ENCODE measurements at places on chromosomes 7 and 10. TPM values are rescaled to one million over a fixed set of nuclear protein-coding genes. Genes with fewer than 3 reads are reported as not detected.

GRCh38 chr10:110137142-110137545 lies 70.3 kb upstream of the MXI1 start:
- no peak overlapping the region for H3K4me3 ChIP-seq
- no peaks in the 10 kb centered on the region for H3K27me3 ChIP-seq
- no peak for DNase-seq
- H3K27ac ChIP-seq: peak overlapping the region; percentile 53
- H3K4me1 ChIP-seq: no peaks in the 10 kb centered on the region

GRCh38 chr7:149873970-149874643 lies 338 bp downstream of the ATP6V0E2 start:
- DNase-seq: no peak
- peak overlapping the region; percentile 77 for H3K4me3 ChIP-seq
- no peak overlapping the region for H3K27ac ChIP-seq
- H3K4me1 ChIP-seq: no peaks in the 10 kb centered on the region

Gene GPRIN2
- total RNA-seq: 12.6 TPM

GRCh38 chr10:21570761-21571521 lies 36.9 kb downstream of the MLLT10 start:
- no peak overlapping the region for H3K4me3 ChIP-seq
- peaks cover 4% of the 10 kb centered on the region for H3K36me3 ChIP-seq
- no peak overlapping the region for H3K27ac ChIP-seq
- no peaks in the 10 kb centered on the region for H3K27me3 ChIP-seq

GRCh38 chr10:102970562-102971340 lies 52.7 kb downstream of the CNNM2 start:
- H3K36me3 ChIP-seq: no peaks in the 10 kb centered on the region
- H3K27me3 ChIP-seq: no peaks in the 10 kb centered on the region
- H3K27ac ChIP-seq: no peak overlapping the region
- H3K4me3 ChIP-seq: no peak overlapping the region
- no peaks in the 10 kb centered on the region for H3K4me1 ChIP-seq
- no peak for DNase-seq

Gene EPDR1
- total RNA-seq: 17.0 TPM

- H3K27ac ChIP-seq: no peak overlapping the region
- DNase-seq: no peak
- no peak overlapping the region for H3K4me3 ChIP-seq
- H3K36me3 ChIP-seq: no peaks in the 10 kb centered on the region
- no peaks in the 10 kb centered on the region for H3K27me3 ChIP-seq
- no peaks in the 10 kb centered on the region for H3K4me1 ChIP-seq
Observed at GRCh38 chr10:77741746-77742145, 104.1 kb upstream of the KCNMA1 start.
